ENCODE measurements at places on chromosomes 16 and 17. TPM values are rescaled to one million over a fixed set of nuclear protein-coding genes. Genes with fewer than 3 reads are reported as not detected.

- H3K36me3 ChIP-seq: peaks cover 8% of the 10 kb centered on the region
- peaks cover 72% of the 10 kb centered on the region for H3K4me1 ChIP-seq
These were observed 20.7 kb downstream of the NXN start for GRCh38 chr17:958712-959451.

DNA sequence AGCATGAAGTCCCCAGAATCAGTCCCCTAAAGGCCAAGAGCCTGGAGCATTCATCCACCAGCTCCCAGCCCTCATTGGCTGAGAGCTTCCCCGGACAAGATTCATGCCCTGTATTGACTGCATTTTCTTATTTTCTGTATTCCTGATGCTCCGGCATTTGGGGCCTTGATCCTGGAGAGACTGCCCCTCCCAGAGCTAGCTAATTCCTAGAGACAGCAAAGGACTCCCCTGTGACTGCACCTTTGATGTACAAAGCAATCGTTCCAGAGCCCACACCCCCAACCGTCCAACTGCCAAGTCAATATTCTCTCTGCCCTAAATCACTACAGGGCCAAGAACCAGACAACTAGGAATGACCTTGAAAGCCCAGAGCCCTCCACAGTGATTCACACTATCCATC is 93.4 kb upstream of the CDH5 start:
- H3K27ac ChIP-seq: no peak overlapping the region
- peaks cover 27% of the 10 kb centered on the region for H3K4me1 ChIP-seq
- H3K27me3 ChIP-seq: no peaks in the 10 kb centered on the region
- no peak overlapping the region for H3K4me3 ChIP-seq
- peak; percentile 59 for DNase-seq

DNA sequence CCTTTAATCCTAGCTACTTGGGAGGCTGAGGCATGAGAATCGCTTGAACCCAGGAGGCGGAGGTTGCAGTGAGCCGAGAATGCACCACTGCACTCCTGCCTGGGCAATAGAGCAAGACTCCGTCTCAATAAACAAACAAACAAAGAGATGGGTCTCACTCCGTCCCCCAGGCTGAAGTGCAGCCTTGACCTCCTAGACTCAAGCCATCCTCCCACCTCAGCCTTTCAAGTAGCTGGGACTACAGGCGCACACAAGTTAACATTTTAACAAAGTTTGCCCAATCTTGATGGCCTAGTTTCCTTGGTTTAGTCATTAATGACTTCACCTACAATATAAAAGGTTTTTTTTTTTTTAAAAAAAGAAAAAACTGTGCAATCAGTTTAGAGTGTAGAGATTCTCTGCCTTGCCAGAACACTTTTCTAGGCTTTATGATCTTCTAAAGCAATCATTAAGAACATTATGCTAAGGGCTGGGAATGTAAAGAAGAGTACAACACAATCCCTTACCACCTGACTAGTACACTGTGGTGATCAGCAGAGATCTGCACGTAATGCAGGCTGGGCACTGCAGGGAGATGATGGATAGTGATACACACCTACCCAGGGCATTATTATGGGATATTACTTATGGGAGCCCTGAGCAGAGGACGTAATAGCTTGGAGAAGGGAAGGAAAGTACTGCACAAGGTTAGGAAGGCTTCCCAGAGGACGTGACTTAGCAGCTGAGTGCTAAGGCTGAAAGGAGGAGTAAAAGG is 6.9 kb downstream of the GOT2 start:
- no peak overlapping the region for H3K4me3 ChIP-seq
- H3K27ac ChIP-seq: no peak overlapping the region
- no peak for DNase-seq
- no peaks in the 10 kb centered on the region for H3K27me3 ChIP-seq

- no peaks in the 10 kb centered on the region for H3K36me3 ChIP-seq
- H3K4me3 ChIP-seq: no peak overlapping the region
- no peaks in the 10 kb centered on the region for H3K4me1 ChIP-seq
- peaks cover 11% of the 10 kb centered on the region for H3K27me3 ChIP-seq
- H3K27ac ChIP-seq: no peak overlapping the region
- DNase-seq: peak; percentile 25
These were observed 225.4 kb upstream of the NLRP1 start for GRCh38 chr17:5809580-5810188.

GRCh38 chr16:86886651-86887050 is 308.3 kb downstream of the FOXL1 start:
- H3K4me1 ChIP-seq: peaks cover 29% of the 10 kb centered on the region
- H3K4me3 ChIP-seq: no peak overlapping the region
- H3K27me3 ChIP-seq: no peaks in the 10 kb centered on the region
- H3K27ac ChIP-seq: no peak overlapping the region
- no peak for DNase-seq

DNA sequence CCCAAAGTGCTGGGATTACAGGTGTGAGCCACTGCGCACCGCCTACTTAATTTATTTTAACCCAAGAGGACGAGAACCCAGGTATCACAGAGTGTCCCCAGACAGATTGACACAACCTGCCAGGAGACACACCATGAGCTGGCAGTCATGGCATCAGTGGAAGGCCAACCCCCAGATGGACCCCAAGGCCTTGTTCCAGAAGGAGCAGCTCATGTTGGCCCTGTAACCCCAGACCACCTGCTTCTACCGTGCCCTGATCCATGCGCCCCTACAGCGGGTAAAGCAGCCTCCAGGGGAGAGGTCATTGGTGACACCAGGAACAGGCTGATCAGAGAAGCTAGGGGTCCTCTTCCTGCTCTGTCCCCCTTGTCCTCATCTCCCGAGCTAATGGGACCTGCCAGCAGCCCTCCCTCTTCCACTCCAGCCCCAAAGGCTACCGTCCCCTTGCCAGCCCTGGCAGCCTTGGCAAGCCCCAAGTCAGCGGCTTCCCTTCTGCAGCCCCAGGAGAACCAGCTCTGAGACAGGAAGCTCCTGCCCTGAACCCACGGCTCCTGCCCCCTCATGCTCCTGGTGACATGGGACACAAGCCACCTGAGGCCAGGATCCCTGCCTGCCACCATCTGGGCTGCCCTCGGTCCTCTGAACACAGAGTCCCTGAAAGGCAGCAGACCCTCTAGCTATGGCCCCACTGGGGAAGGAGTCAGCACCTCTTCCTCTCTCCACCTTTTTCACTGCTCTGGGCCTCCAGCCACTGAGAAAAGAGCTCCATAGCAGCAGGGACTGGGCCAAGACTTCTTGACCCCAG is 6.3 kb downstream of the SULT1A1 start:
- no peaks in the 10 kb centered on the region for H3K4me1 ChIP-seq
- no peaks in the 10 kb centered on the region for H3K27me3 ChIP-seq
- no peak for DNase-seq

DNA sequence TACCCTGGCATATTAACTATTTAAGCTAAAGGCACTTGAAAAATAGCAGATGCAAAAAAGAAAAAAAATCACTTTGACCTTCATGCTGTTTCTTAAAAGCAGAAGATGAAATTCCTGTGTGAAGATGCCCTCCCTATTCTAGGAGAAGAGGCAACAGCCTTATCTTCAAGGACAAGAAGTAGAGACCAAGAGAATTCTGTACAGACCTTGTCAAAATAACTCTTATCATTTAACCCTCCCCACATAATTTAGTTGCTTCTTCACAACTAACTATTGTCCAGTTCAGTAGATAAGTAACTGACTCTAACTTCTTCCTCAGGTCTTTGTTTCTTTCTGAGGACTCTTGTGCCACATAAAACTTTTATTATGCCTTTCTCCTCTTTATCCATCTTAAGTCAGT is 72.0 kb upstream of the MARCHF10 start:
- H3K4me3 ChIP-seq: no peak overlapping the region
- H3K27ac ChIP-seq: no peak overlapping the region
- peaks cover 2% of the 10 kb centered on the region for H3K27me3 ChIP-seq
- DNase-seq: no peak
- H3K4me1 ChIP-seq: peaks cover 6% of the 10 kb centered on the region
- no peaks in the 10 kb centered on the region for H3K36me3 ChIP-seq

DNA sequence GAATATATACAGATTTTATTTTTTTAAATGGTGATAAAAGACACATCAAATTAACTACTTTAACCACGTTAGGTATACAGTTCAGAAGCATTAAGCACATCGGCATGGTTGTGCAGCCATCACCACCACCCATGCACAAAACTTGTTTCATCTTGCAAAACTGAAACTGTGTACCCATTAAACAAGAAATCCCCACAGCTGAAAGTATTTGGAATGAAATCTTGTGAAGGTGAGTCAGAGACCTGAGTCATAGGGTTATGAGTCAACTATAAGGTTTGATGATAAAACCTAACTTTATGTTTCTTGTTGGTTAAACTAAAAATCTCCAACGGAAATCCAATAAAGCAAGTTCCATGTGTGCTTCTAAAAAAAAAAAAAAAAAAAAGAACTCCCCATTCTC is 561.6 kb upstream of the PSMD7 start:
- no peak for DNase-seq
- no peak overlapping the region for H3K27ac ChIP-seq
- H3K4me3 ChIP-seq: no peak overlapping the region
- no peaks in the 10 kb centered on the region for H3K36me3 ChIP-seq

- no peak overlapping the region for H3K27ac ChIP-seq
- no peaks in the 10 kb centered on the region for H3K4me1 ChIP-seq
- no peak for DNase-seq
- H3K4me3 ChIP-seq: no peak overlapping the region
- no peaks in the 10 kb centered on the region for H3K36me3 ChIP-seq
- peaks cover 27% of the 10 kb centered on the region for H3K27me3 ChIP-seq
These were observed 16.2 kb downstream of the CHST4 start for GRCh38 chr16:71542377-71542776.

GRCh38 chr17:67685351-67685750 is 32.4 kb upstream of the NOL11 start:
- no peak overlapping the region for H3K4me3 ChIP-seq
- no peaks in the 10 kb centered on the region for H3K27me3 ChIP-seq
- no peaks in the 10 kb centered on the region for H3K4me1 ChIP-seq
- no peak overlapping the region for H3K27ac ChIP-seq
- DNase-seq: no peak

DNA sequence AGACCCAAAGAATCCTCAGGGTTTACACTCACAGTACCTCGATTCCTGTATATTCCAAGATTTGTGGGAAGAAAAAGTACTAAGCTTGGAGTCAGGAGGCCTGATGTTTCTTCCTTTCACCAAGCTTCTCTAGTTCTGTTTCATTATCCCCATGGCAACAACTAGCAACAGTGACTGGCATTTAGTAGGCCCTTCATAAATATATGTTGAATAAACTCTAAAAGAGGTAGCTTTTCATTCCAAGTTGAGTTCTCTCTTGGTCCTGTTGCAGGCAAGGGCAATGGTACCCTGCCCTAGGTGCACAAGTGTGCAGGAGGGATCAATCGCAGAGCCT is 527 bp upstream of the UBE2Z start:
- H3K36me3 ChIP-seq: peaks cover 10% of the 10 kb centered on the region
- H3K27ac ChIP-seq: peak overlapping the region; percentile 98
- peaks cover 40% of the 10 kb centered on the region for H3K4me1 ChIP-seq
- no peaks in the 10 kb centered on the region for H3K27me3 ChIP-seq

- peaks cover 5% of the 10 kb centered on the region for H3K4me1 ChIP-seq
- DNase-seq: no peak
- no peaks in the 10 kb centered on the region for H3K36me3 ChIP-seq
- H3K27ac ChIP-seq: no peak overlapping the region
These were observed 182.7 kb upstream of the ZFHX3 start for GRCh38 chr16:73230651-73231050.

DNA sequence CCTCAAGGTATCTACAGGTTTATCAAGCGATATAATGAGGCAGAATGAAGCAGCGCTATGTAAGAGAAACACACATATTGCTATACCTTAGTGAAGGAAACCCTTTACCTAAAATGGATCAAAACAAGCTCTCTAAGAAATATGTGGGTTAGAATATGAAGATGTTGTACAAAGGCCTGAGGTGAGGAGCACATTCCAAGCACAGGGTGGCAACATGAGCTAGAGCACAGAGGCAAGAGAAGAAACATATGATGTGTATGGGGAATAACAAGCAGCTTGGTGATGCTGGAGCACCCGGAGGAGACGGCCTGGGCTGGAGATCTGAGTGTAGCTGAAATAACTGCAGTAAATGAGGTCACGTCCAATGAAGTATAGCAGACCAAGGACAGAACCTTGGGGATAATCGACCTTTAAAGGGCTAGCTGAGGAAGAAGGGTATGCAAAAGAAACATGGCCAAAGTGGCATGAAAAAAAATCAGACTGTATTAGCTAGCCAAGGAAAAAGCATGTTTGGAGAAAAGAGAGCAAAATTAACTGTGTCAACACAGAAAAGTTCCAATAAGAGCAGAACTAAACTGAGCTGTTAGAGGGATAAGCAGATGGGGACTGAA is 44.0 kb downstream of the MARVELD3 start:
- no peak overlapping the region for H3K4me3 ChIP-seq
- H3K36me3 ChIP-seq: peaks cover 51% of the 10 kb centered on the region
- H3K27me3 ChIP-seq: no peaks in the 10 kb centered on the region
- DNase-seq: no peak

DNA sequence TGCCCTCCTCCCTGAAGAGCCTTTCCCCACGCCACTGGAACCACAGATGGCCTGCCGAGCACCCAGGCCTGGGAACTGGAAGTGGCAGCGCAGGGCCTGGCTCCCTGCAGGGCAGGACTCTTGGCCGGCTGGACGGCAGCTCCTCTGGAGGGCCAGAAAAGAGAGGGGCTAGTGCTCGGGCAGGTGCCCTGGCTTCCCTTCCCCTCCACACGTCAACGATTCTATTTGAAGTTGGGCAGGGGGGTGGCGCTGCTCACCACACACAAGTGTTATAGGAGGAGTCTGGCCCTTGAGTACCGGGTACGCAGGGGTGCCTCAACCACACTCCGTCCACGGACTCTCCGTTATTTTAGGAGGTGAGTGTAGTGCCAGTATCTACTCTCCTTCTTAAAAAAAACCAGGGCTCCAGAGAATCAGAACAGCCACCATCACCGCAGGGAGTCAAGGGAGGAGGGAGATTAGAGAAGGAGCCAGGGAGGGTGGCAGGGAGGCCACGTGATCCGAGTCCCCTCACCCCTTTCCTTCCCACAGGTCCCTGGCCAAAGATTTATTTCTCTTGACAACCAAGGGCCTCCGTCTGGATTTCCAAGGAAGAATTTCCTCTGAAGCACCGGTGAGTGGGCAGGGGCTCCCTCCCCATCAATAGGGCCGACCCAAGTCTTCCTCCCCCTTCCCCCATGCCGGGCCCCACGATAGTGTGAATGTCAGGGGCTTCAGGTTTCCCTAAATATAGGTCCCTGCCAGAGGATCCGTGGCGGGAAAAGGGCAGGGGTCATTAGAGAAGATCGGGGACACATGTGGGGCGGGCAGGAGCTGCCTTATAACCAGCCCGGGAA is 1.4 kb upstream of the ALDOA start:
- peak overlapping the region; percentile 99 for H3K27ac ChIP-seq
- peaks cover 31% of the 10 kb centered on the region for H3K4me1 ChIP-seq
- H3K27me3 ChIP-seq: no peaks in the 10 kb centered on the region
- no peak for DNase-seq
- H3K4me3 ChIP-seq: peak overlapping the region; percentile 91
- H3K36me3 ChIP-seq: peaks cover 17% of the 10 kb centered on the region

GRCh38 chr16:26672206-26672605 is 394.5 kb upstream of the C16orf82 start:
- H3K27me3 ChIP-seq: no peaks in the 10 kb centered on the region
- H3K4me1 ChIP-seq: no peaks in the 10 kb centered on the region
- H3K36me3 ChIP-seq: no peaks in the 10 kb centered on the region
- no peak overlapping the region for H3K4me3 ChIP-seq
- no peak overlapping the region for H3K27ac ChIP-seq
- peak; percentile 38 for DNase-seq

GRCh38 chr17:27422601-27423000 is 33.6 kb upstream of the KSR1 start:
- H3K4me1 ChIP-seq: no peaks in the 10 kb centered on the region
- H3K27ac ChIP-seq: no peak overlapping the region
- H3K27me3 ChIP-seq: no peaks in the 10 kb centered on the region
- no peak overlapping the region for H3K4me3 ChIP-seq
- no peak for DNase-seq

Gene BAIAP3
- 0.42 TPM for total RNA-seq

Gene SECTM1
- total RNA-seq: 24.1 TPM

Gene SULT1A1
- 11.4 TPM for total RNA-seq

Gene WNT3
- 2.4 TPM for total RNA-seq

Gene TVP23C
- 22.1 TPM for total RNA-seq

Gene LRRC75A
- 2.0 TPM for total RNA-seq

Gene CCT6B
- total RNA-seq: 3.2 TPM

Measured in osteocyte (in vitro differentiated cells).